Motor neuron (in vitro differentiated cells): ENCODE measurements at places on chromosomes 11 and 22.

DNA sequence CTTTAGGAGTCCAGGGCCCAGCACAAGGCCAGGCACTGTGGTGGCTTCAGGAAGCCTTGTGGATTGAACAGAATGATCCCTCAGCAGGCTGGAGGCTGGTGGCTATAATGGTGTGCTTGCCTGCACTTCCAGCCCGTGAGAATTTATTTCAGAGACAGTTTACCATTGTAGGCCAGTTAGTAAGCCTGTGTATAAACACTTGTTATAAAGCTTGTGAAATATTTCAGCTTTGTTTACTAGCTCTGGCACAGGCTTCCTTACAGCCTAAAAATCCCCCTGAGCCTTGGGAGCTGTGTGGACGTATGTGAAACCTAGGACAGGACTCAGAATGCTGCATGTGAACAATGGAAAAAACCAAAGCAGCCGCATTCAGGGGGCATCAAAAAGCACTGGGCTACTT lies 26.6 kb upstream of the ACER3 start:
- no peak for ATAC-seq

DNA sequence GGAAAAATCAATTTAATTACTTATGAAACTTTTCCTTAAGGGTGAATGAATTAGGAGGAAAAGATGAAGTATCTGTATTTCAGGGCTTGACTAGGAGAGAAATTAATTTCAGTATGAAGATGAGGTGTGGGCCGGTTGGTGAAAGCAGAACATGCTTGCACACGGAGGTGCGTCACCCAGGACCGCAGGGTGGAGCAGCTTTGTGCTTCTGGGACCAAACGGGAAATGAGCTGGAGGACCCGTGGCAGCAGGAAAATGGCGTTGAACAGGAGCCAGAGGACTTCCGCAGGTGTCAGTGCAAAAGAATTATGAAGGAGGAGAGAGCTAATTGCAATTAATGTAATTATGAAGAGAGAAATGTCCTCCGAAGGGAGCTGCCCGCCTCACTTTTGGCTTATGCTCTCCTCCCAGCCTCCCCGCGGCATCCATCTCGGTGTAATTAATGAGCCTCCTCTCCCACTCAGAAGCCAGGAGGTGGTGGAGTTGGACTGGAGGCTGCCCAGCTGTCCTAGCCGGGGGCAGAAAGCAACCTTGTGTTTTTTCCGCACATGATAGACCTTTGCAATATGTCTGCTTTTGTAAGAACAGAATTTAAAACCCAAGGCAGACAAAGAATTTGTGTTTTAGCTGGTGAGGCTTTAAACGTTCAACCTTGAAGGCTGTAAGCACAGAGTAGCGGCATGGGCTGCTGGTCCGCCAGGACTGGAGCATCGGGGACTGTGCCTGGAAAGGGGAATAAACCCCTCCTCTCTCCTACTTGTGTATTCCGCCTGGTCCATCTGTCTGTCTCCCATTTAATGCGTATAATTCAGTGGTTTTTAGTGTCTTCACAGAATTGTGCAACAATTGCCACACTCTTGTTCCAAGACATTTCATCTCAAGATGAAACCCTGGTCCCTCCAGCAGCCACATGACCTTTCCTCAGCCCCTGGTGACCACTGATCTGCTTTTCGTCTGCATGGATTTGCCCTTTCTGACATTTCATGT lies 180.6 kb downstream of the TBC1D22A start:
- ATAC-seq = no peak

GRCh38 chr22:39593931-39594285 lies 23.4 kb downstream of the CACNA1I start:
- no peak for ATAC-seq

GRCh38 chr11:128653801-128654231 lies 40.1 kb upstream of the FLI1 start:
- no peak for ATAC-seq

GRCh38 chr22:49961601-49962011 lies 1.0 kb downstream of the PIM3 start:
- no peak for ATAC-seq

DNA sequence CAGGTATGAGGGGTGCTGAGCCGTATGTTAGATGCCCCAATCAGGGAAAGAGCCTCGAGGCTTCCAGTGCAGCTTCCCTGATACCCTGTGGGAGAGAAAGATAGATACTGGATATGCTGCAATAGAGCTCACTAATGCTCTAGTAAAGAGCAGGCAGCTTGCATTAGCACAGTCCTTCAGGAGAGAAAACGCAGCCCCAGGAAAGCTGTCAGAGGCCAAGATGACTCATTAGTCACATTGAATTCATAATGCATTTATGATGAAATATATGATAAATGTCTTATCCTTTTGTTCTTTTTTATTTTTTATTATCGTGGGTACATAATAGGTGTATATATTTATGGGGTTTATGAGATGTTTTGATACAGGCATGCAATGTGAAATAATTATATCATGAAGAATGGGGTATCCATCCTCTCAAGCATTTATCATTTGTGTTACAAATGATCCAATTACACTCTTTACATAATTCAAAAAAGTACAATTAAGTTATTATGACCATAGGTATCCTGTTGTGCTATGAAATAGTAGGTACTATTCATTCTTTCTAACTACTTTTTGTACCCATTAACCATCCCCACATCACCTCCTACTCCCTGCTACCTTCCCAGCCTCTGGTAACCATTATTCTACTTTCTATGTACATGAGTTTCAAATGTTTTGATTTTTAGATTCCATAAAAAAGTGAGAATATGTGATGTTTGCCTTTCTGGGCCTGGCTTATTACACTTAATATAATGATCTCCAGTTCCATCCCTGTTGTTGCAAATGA lies 94.5 kb upstream of the TOP3B start:
- peak; percentile 96 for ATAC-seq

GRCh38 chr11:110518809-110519514 lies 89.2 kb downstream of the FDX1 start:
- no peak for ATAC-seq

- no peak for ATAC-seq
These were observed 226.4 kb downstream of the FAM76B start for GRCh38 chr11:95563173-95563572.

DNA sequence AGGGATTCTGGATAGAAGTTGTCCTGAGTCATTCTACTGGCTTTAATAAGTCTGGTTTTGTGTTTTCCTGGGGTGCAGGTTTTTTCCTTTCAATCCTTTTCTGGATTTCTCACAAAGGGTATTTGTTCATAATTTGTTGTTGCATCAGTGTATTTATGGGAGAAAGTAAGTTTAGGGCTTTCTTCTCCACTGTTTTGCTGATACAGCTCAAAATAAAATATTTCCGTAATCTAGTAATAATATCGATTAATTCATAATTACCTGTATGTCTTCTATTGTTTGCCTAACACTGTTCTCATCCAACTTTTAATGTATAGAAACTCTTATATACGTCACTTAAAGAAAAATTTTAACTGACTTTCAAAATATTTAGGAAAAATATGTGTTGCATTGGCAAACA lies 728.2 kb downstream of the LUZP2 start:
- ATAC-seq = no peak

- no peak for ATAC-seq
These were observed 17.6 kb downstream of the SLC22A12 start for GRCh38 chr11:64608636-64609035.

- ATAC-seq = no peak
These were observed 81.0 kb downstream of the CCDC73 start for GRCh38 chr11:32713496-32713895.

DNA sequence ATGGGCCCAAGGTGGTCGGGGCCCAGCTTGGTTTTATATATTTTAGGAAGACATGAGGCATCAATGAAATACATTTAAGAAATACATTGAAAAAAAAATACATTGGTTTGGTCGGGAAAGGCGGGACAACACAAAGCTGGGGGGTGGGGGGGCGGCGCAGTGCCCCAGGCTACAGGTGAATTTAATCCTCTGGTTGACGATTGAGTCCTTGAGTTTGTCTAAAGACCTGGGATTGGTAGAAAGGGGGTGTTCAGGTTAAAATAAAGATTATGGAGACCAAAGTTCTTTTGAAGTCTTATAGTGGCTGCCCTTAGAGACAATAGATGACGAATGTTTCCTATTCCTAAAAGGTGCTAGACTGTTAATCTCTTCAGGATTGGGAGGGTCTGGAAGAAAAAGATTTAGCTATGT lies 3.1 kb downstream of the IFITM1 start:
- ATAC-seq = no peak

- ATAC-seq = no peak
These were observed 27.3 kb upstream of the L3MBTL2 start for GRCh38 chr22:41177622-41178424.
